ENCODE measurements at places on chromosomes 6 and 20.

DNA sequence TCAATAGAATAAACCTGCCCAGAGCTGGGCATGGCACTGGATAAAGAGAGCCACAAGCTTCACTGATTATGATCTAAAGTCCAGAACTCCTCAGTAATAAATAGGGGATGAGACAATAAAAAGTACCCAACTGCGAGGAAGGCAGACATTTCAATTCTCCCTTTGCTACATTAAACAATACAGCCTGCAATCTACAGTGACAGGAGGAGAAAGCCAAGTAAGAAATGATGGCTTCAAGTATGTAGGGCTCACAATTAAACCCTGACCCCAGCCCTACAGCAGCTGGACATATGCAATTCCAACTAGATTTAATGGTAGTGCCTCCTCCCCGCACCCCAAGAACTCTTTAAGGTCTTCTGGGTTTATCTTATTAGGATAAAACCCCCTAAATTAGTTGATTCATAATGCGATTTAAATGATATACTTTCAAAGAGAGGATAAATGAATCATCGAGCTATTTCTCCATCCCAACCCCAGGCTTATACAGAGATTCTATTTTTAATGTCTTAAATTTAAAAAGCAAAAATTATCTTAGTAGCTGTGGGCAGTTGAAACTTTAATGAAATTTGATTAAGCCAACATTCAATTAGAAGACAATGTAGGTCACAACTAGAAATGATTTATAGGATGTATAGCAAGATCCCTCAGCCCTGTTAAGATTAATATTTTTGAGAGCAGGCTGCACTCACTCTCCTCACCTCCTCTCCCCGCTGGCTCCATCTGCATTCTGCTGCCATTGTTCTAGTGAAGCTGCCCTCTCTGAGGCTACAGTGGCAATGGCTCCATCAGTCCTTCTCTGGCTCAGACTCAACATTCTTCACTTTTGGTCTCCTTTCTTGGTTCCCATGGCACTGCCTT lies 57.1 kb downstream of the OGFRL1 start:
- peak; percentile 20 for DNase-seq

- no peak for DNase-seq
Measured at GRCh38 chr6:107460083-107460631, 793 bp upstream of the PDSS2 start.

GRCh38 chr6:34207695-34208443 lies 28.8 kb upstream of the HMGA1 start:
- DNase-seq = no peak

GRCh38 chr6:44228836-44229235 lies 5.4 kb downstream of the SLC29A1 start:
- no peak for DNase-seq

- peak; percentile 54 for DNase-seq
Measured at GRCh38 chr6:27176523-27177484, 70.7 kb upstream of the PRSS16 start.

GRCh38 chr6:15524861-15525401 lies 137.9 kb downstream of the DTNBP1 start:
- DNase-seq = no peak

- DNase-seq = no peak
Measured at GRCh38 chr6:137160763-137161162, 12.7 kb downstream of the IL22RA2 start.

All from SK-N-DZ (cell line).